ENCODE measurements at places on chromosomes 16 and 17. TPM values are rescaled to one million over a fixed set of nuclear protein-coding genes. Genes with fewer than 3 reads are reported as not detected.

GRCh38 chr16:88646345-88647034 is 4.4 kb downstream of the CYBA start:
- DNase-seq = no peak

DNA sequence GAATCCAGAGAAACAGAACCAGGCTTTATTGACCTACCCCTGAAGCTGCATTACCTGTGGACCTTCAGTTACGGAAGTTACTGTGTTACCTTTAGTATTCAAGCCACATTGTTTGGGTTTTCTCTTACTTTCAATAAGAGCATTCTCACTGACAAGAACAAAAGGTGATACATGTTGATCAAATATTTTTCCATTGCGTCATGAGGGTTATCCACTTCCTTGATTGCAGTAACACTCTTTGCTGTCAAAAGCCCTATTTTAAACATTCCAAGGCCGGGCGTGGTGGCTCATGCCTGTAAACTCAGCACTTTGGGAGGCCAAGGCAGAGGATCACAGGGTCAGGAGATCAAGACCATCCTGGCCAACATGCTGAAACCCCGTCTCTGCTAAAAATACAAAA is 28.6 kb upstream of the PAFAH1B1 start:
- no peak for DNase-seq

Gene C16orf96
- not detected for polyA plus RNA-seq

Gene KRT9
- polyA plus RNA-seq = not detected

Gene GHDC
- 17.8 TPM for polyA plus RNA-seq

Data from CD4-positive, CD25-positive, alpha-beta regulatory T cell (primary cell).